Activated gamma-delta T cell (primary cell): ENCODE measurements at places on chromosomes 12 and 14.

- no peak for DNase-seq
Measured at GRCh38 chr12:119398190-119398589, 63.7 kb downstream of the CCDC60 start.

- DNase-seq: no peak
Measured at GRCh38 chr14:97912217-97912616, 1115.0 kb downstream of the VRK1 start.

GRCh38 chr12:111686574-111687105, 787 bp downstream of the ACAD10 start:
- no peak for DNase-seq

DNA sequence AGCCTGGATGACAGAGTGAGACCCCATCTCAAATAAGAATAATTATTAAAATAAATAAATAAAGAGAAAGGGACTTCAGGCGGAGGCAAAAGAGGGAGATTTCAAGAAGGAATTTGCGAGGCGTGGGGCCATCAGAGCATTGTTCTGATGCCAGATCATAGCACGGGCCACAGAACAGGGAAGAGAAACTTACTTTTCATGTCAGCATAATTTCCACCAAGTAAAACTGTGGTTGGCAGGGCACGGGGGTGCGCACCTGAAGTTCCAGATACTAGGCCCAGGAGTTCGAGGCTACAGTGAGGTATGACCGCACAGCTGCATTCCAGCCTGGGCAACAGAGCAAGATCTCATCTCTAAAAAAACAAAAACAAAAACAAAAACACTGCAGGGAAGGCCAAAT, 11.0 kb upstream of the PLBD1 start:
- DNase-seq: no peak

DNA sequence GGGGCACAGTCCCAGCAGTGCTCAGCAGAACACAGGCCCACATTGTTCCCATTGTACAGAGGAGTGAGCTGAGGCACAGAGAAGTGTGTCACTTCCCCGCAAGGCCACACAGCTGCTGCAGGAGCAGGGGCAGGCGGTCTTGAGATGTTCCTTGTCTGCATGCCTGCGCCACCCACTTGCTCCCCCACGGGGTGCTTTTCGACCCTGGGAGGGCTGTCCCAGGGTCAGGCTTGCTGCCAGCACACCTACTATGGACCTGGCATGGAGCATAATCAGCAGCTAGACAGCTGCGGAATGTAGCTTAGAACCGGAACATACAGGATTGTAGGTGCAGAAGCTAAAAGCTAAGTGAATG, 7.8 kb upstream of the EP400 start:
- DNase-seq: no peak

DNA sequence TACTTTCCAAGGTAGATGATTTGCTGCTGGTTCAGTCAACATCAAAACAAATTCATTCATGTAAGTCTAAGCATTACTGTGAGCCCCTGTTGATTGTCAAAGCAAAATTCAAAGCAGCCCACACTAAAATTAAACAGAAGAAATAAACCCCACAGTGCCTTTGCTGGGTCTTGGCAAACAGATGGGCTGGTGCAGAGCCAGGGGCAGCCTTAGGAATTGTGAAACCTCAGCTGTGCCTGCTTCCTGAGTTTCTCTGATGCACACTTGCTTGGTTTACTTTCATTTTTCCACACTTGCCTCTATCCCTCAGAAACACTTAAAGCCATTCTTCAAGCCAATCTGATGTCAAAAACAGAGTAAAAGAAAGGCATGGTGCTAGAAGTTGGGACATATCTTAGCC, 6.6 kb upstream of the PLEKHG7 start:
- DNase-seq: no peak

GRCh38 chr14:32826404-32827082, 112.1 kb upstream of the NPAS3 start:
- no peak for DNase-seq

DNA sequence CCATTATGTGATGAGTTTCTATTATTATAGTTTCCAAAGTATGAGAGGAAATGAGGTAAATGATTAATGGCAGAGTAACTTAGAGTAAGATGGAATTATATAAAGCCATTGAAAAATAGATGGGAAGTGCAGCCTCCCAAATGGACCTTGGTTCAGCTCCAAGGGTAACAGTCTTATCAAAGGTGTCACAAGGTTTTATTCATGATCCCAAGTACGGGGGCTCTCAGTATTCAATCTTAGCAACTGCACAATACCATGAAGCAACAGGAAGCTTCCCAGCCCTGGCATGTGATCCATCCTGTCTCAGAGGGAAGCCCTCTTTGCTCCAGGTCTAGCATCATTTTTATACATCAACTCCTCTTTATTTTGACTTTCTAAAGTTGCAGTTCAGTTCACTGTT, 948.2 kb downstream of the GALC start:
- DNase-seq: no peak

DNA sequence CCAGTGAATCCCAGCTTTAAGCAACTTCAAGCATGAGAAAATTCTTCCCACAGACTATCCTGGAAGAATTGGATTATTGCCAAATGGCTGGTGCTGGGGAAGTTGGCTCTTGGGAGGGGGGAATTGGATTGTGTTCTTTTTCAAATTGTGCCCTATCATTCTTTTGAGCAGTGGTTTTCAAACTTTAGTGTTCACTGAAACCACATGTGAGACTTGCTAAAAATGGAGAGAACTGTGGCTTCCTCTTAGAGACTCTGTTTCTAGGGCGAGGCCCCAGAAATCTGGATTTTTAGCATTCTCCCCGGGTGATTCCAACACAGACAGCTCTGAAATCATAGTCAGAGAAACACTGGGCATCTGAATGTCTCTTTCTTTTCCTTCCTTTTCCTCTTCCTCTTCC, 14.3 kb upstream of the OTUB2 start:
- DNase-seq: no peak

DNA sequence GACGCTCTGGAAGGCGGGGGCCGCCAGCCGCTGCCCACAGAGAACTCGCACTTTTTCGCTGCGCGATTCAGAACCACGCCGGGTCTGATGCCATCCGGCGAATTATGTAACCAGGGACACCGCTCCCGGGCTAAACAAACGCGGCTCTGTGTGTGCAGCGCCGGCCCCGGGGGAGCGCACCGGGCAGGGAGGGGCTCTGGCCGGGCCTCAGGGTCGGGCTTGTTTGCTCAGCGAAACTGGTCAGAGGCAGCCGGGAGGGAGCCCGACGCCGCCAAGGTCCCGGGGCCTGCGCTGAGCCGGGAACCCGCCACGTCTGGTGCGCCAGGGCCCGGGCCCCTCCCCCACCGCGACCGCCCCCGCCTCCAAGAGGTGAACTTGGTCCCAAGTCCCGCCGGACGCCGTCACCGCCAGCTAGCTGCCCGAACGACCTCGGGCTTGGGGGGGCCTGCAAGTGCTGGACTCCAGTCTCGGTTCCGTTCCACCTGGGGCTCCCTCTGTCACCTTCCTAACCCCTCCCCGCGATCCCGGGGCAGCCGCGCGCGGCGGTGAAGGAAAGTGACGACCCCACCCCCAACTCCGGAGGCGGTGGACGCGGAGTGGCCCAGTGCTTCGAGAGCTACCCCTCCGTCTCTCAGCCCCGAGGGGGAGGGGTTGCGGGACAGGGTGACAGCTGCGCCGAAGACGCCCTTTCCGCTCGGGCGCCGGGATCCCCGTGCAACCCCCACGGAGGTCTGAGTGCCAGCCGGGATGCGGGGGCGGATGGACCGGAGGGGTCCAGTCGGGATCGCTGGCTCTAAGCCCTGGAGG, 848 bp downstream of the CTDSP2 start:
- peak; percentile 57 for DNase-seq

DNA sequence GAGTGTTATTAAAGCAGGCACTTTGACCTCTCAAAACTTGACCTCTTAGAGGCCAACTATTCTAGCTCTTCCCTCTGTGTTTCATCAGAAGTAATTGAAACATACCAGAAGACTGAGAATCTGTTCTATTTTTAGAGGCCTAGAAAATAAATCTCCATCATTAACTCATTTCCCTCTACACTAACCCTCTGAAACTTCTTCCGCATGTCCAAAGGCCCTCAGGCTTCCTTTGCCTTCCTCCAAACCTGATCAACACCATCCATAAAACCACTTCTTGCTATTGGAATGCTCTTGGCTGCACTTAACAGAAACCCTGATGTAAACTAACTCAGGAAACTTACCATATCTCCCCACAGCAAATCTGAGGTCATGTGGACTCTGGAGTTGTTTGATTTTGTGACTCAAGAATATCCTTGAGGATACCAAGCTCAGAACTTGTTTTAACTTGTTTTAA, 196.4 kb downstream of the RPAP3 start:
- DNase-seq: no peak

DNA sequence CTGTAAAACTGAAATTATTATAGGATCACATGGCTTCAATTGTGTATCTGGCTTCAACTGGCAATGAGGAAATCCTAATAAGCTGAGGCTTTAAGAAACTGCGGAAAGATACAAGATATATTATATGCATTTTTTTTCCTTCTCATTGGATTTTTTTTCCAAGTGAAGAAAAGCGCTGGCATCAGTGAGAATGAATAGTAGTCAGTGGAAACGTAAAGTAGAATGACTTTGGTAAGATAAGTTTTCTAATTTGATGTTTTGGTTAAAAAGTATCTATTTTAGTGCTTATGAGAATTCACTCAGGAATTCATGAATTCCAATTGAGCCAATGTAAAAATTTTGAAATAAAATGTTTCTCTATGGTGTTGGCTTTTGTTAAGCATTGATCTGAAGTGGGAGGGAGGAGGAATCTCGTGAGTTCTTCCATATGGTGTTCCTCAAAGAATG, 173.5 kb upstream of the FRMD6 start:
- no peak for DNase-seq

GRCh38 chr14:93006567-93007051, 83.7 kb downstream of the CHGA start:
- no peak for DNase-seq

GRCh38 chr14:104132981-104133380, 5.4 kb upstream of the KIF26A start:
- no peak for DNase-seq

DNA sequence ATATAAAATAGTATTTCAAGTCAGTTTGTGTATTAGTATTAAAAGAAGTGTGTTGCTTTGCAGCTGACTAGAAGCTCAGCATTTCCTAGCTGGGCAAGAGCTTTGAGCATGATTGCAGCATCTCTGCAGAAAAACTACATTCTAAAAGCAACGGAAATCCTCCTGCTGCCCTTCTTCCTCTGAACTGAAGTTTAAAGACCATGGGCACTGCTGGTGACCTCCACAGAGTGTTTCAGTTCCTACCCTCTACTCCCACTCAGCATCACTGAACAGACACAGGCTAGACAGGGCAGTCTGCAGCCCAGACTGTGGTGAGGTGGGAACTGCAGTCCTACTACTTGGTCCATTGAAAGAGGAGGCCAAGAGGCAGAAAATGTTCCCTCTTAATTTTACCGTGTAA, 59.0 kb downstream of the FAR2 start:
- DNase-seq: no peak

GRCh38 chr14:88048351-88048750, 43.4 kb downstream of the GPR65 start:
- DNase-seq: no peak

DNA sequence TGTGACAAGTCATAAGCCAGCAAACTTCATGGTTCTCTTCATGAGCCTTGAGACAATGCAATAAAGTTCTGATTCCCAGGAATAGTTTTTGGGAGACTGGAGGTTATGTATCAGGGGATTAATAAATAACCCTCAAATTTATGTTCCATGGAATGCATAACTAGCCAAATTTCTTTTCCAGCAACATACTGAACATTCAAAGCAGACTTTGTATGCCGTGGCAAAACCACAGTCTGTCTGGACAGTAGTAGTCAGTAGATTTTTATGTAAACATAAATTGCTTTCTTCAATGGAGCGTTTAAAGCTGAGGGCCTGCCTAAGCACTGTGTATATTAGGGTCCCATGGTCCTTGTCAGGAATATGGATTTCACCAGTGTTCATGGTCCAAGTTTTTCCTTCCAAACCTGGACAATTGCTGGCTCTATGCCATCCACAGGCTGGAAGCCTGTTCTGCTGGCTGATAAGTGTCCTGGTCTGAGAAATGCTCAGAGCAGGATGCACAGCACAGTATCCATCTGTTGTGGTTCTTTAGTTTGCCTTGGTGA, 144.9 kb downstream of the SRGAP1 start:
- no peak for DNase-seq

- DNase-seq: no peak
Measured at GRCh38 chr12:121238604-121239350, 28.8 kb downstream of the P2RX4 start.

DNA sequence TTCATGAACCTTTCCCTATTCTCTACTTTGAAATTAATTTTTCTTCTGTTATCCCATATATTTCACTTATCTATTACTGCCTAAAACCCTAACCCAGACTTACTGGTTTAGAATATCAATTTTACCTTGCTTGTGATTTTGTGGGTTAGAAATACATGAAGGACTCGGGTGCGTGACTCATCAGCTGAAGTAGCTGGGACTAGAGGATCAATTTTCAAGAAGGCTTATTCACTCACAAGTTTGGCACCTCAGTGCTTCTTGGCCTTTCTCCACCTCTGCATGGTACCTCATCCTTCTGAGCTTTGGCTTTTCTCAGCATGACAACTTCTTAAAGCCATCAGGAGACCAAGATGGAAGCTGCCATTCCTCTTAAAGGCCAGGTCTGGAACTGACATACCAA, 57.8 kb downstream of the TMEM117 start:
- DNase-seq: no peak

- no peak for DNase-seq
Measured at GRCh38 chr14:105224845-105225570, 23.3 kb upstream of the BTBD6 start.

DNA sequence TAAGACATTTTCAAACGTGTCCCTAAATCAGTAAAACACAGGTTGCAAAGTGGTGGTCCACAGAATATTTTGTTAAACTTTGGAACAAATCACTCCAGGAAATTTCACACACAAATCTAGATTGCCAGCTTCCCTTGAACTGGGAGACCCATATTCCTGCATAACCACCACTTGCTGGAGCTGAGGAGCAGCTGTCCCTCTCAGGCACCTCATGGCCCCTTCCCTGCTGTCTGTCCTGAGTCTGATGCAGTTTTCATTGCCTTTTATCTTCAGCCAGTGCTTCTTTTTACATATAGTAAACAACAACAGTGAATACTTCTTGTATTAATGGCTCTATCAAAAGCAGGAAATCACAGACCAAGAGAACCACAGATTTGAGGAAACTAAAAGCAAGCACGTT, 289.3 kb downstream of the MED13L start:
- DNase-seq: no peak

GRCh38 chr14:38261620-38262019, 5.7 kb upstream of the CLEC14A start:
- DNase-seq: no peak

GRCh38 chr14:99656171-99656570, 11.2 kb downstream of the HHIPL1 start:
- DNase-seq: no peak
